Stimulated activated CD8-positive, alpha-beta memory T cell treated with anti-CD3 and anti-CD28 coated beads, Interleukin-4, amount 100 ng/mL, for 24 hours (primary cell): ENCODE measurements at places on chromosomes 13 and 19.

GRCh38 chr13:59747529-59747928 is 416.2 kb downstream of the DIAPH3 start:
- no peak for DNase-seq

- no peak for DNase-seq
Measured at GRCh38 chr13:113121183-113121927, 1.2 kb upstream of the F10 start.

GRCh38 chr13:40024204-40024966 is 368.9 kb downstream of the COG6 start:
- no peak for DNase-seq

DNA sequence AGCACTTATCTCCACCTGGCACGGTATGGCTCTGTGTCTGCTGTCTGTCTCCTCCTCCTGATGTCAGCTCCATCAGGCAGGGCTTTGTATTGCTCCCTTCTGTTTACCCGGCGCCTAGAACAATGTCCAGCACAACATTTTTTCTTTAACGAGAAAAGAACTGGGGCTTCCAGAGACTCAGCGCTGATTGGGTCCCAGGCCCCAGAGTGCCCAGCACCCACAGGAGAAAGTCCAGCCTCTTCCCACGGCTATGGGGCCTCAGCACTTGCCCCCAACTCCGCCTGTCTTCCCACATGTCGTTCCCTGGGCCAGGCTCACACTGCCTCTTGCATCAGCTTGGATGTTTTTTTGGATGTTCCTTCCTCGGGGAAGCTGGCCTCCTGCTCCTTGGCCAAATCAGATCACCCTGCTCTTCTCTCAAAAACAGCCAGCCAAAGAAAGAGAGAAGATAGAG is 6.9 kb downstream of the MYPOP start:
- DNase-seq, result no peak

DNA sequence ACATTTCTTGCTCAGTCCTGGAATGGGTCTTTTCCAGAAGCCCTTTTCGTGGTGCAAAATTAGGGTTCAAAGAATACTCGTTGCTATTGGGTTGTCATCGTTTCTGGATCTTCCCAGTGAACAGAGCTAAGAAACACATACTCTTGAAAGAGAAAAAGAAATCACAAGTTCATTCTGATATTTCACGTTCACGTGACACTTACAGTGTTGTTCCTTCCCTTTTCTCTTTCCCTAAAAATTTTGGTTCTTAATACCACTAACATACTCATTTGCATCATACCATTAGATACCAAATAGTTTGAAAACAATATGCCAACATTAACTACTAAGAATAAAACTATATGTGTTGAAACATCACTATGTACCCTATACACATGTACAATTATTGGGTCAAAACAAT is 13.4 kb upstream of the GTF2F1 start:
- no peak for DNase-seq

DNA sequence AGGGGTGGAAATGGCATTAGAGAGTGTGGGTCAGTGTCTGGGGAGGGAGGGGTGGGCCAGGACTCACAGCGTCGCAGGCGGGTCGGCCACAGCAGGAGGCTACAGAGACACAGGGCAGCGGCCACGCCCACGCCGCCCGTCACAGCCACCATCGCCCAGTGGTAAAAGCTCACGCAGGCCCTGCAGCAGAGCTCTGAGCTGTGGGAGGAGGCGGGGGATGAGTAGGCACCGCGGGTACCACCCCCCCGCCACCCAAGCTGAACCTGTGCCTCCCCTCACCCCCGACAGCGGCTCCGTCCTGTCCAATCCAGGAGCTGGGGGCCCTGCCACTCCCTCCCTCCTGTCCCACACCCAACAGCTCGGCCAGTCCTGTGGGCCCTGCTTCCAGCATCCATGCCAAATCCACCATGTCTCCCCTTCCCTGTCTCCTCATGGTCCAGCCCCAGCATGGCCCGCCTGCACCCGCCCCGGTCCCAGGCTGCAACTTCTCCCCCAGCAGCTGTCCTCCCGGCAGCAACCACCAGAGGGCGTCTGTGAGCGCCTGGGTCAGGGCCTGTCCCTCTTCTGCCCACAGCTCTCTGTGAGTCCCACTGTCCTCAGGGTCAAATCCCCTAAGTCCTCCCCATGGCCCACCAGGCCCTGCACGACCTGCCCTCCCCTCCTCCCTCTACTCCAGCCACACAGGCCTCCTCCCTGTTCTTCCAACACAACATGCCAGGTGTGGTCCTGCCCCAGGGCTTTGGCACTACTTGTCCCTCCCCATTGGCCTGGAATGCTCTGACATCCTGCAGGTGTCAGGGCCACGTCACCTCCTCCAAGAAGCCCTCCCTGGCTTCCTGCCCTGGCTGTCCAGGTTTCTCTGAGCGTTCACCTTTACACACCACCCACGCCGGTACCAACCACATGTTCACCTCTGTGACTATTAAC is 6.0 kb downstream of the TEKTIP1 start:
- peak; percentile 76 for DNase-seq

DNA sequence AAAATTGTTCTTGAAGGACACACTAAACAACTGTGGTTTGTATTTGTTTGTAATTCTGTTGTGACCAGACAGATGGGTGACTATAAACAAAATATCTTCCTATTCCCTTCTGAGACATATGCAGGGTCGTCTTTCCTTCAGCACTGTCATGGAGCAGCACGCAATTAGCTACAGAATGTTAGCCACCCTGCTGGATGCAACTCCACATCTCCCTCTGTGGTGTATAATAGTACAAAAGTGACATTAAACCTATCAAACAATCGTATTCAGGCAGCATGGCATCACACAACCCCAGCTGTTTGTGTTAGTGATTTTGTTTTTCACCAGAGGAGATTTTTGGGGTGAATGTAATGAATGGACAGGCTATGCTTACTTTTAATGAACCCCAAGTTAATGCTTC is 146.2 kb downstream of the GPC6 start:
- DNase-seq, result no peak

DNA sequence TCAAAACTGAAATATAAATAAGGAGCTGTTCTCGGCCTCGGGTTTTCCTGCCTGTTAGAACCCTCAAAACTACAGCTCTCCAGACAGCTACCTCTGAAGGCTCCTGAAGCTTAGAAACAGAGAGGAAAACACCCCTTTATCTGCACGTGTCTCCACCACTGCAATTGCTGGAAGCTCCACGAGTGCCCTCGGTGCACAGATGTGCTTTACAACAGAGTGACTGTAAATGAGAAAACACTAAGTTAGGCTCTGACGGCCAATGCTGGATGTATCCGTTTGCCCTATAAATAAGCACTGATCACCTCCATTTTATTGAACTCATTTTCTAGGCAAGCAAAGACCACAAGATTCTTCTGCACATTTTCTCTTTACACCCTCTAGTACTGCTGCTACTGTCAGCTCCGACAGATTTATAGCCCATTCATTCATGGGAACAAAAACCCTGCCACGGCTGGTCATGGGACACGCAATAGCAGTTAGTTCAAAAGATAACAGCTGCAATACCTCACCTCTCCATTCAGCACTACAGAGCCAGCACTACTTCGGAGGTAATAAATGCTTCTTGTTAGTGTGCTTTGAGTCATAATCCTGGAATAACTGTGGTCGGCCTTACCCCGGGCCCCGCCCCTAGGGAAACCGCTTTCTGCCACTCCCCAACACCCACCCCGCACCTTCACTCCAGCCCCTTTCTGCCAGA is 241.1 kb upstream of the ZNF507 start:
- DNase-seq, result no peak

GRCh38 chr13:31462766-31463165 is 263.0 kb downstream of the B3GLCT start:
- no peak for DNase-seq

GRCh38 chr13:52128714-52129700 is at the start of gene NEK5:
Gene NEK5, minus strand, starts transcription at chr13:52129073. Its CDS starts 1,591 bp downstream, at chr13:52127482.
- peak; percentile 35 for DNase-seq

DNA sequence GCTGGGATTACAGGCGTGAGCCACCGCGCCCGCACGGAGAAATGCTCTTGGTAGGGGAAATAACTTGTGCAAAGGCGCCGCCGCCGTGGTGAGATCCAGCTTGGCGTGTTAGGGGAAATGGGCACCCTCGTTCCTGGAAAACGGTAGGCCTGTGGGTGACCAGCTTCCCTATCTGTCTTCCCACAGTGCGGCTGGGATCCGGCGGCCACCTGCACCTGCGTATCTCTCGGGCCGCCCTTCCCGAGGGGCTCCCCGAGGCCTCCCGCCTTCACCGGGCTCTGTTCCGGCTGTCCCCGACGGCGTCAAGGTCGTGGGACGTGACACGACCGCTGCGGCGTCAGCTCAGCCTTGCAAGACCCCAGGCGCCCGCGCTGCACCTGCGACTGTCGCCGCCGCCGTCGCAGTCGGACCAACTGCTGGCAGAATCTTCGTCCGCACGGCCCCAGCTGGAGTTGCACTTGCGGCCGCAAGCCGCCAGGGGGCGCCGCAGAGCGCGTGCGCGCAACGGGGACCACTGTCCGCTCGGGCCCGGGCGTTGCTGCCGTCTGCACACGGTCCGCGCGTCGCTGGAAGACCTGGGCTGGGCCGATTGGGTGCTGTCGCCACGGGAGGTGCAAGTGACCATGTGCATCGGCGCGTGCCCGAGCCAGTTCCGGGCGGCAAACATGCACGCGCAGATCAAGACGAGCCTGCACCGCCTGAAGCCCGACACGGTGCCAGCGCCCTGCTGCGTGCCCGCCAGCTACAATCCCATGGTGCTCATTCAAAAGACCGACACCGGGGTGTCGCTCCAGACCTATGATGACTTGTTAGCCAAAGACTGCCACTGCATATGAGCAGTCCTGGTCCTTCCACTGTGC is 2.4 kb downstream of the GDF15 start:
- peak; percentile 72 for DNase-seq

- no peak for DNase-seq
Measured at GRCh38 chr13:23966221-23966690, 69.0 kb upstream of the C1QTNF9B start.

DNA sequence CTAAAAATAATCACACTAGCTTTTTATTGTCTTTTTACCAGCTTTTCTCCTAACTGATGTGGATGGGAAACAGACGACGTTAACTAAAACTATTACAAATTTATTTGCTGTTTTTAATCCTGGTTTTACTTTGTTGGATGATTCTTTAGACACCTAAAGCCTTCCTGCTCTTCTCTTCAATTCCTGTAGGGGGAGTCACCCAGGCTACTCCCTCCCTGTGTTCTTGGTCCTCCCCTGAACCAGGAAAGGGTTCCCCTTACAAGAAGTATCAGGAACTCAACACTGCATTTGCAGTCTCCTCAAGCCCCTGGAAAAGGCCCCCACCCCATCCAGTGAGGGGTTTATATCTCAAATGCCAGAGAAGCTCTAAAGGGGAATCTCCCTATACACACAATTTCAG is 206.1 kb downstream of the SUCLA2 start:
- no peak for DNase-seq

DNA sequence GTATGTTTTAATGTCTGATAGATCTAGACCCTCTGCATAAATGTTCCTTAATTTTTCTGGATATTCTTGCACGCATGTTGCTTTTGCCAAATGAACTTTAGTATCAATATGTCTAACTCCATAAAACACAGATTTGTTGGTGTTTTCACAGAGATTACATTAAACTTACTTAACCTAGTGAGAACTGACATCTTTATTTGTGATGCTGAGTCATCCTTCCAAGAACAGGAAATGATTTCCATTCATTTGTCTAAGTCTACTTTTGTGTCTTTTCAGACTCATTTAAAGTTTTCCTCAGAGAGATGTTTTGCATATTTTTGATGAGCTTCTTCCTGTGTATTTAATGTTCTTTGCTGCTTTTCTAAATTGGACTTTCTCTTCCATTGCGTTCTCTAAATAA is 184.0 kb downstream of the SLC7A1 start:
- no peak for DNase-seq

DNA sequence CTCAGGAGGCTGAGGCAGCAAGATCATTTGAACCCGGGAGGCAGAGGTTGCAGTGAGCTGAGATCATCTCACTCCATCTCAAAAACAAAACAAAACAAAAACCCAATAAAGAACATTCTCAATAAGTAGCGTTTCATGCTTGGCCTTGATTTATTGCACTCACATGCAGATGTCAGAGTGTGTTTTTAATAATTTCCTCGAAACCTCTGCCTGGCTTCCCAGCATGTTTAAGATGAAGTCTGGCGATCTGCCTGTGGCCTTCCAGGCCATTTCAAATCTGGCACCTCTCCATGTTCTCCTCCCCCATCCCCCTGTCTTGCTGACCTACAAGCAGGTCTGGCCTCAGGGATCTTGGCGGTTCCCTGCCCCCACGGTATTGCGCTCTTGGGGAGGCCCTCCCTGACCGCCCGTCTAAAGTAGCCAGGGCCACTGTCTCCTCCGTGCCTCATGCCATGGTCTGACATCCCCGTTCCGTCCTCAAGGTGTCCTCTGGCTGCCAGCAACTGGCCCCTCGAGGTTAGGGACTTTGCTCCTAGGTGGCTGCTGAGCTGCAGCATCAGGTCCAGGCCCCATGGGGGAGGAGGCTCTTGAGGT is 1.6 kb downstream of the WDR88 start:
- DNase-seq, result no peak

DNA sequence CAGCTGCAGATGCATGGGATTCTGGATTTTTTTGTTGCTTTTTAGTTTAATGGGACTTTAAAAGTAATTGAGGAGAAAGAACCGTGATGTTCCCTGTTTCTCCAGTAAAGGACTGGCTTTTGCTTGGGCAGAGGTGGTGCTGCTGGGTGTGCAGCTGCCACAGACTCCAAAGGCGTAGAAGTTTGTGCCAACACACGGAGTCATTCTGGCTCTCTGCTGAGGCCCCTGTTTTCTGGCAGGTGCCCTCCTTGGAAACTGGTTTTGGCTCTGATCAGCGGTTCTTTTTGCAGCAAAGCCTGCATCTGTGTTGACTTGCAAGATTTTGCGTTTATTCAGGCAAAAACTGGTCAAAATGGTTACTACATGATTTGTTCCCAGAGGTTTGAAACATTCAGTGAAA is 16.0 kb upstream of the QTRT1 start:
- no peak for DNase-seq

DNA sequence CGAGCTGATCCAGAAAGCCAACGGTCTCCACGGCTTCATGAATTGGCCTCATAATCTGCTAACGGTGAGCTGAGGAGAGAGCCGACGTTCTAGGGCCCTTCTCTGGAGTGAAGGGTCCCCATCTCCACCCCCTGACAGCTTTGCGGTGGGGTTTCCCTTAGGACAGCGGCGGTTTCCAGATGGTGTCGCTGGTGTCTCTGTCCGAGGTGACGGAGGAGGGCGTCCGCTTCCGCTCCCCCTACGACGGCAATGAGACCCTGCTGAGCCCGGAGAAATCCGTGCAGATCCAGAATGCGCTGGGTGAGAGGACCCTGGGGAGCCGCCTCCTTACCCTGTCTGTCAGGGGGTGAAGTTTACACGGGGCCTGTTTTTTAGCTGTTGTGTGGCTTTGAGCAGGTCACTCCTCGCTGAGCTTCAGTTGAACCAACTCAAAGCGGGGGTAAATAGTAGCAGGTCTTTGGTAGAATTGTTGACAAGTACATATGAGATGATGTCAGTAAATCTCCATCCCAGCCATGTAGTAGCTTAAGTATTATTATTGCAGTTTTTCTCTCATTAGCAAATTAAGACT is 801 bp downstream of the QTRT1 start:
- no peak for DNase-seq

- DNase-seq, result no peak
Measured at GRCh38 chr13:110472904-110473563, 88.5 kb downstream of the RAB20 start.
